EL (cell line): ENCODE measurements at places on chromosomes 5 and 9.

DNA sequence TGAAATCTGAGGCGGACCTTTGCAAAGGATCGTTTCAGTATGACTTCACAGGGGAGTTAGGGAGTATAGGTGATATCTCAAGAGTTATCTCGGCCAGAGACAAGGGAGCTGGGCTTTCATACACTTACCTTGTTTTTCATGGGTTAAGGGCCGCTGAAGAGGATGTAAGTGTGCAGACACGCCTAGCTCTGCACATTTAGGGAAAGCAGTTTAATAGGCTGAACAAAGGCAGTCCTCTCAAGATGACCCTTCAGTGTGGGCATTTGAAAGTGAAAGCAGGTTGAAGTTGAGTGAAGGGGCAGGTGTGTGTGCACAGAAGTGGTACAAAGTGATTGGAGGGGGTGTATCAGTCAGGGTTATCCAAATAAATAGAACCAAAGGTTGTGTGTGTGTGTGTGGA lies 33.1 kb upstream of the PRXL2C start:
- DNase-seq = no peak

DNA sequence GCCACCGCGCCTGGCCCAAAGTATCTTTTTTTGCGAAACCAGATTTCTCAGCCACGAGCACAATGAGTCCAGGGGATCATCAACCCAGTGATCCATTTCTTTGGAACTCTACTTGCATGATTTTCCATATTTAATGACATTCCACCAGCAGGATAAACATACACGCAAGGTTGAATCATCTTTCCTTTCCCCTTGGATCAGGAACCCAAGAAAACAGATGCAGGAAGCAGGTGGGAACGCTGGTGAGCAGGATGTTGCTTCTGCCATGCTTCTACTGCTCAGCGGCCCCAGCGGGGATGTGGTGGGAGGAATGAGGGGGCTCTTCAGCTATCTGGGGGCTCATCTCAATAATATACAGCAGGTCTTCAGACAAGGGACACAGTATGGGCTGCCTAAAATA lies 118.2 kb downstream of the SEC61B start:
- peak; percentile 53 for DNase-seq

GRCh38 chr9:20286969-20287368 lies 335.3 kb downstream of the MLLT3 start:
- DNase-seq = no peak

- no peak for DNase-seq
These were observed 13.1 kb upstream of the PTGER4 start for GRCh38 chr5:40666657-40667056.

- peak; percentile 84 for DNase-seq
These were observed 76.8 kb upstream of the PCSK1 start for GRCh38 chr5:96509721-96510350.

DNA sequence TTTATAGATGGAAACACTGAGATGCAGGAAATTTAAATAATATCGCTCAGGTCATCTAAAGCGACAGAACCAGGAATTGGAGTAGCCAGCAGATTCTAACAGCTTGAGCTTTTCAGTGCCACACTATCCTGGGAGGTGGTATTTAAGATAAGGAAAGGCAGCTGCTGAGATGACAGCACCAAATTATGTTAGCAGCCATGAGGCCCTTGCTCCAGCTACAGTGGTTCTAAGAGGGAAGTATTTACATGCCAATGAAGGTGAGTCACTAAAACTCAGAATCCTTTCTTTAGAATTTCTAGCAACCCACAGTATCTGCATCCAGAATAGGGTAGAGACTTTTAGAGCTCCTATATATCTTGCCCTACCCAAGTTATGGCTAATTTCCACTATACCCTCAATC lies 127.0 kb upstream of the VLDLR start:
- peak; percentile 74 for DNase-seq

- peak; percentile 36 for DNase-seq
These were observed 978 bp downstream of the P4HA2 start for GRCh38 chr5:132226516-132227234.

GRCh38 chr9:17793713-17794622 lies 215.1 kb downstream of the SH3GL2 start:
- peak; percentile 17 for DNase-seq

DNA sequence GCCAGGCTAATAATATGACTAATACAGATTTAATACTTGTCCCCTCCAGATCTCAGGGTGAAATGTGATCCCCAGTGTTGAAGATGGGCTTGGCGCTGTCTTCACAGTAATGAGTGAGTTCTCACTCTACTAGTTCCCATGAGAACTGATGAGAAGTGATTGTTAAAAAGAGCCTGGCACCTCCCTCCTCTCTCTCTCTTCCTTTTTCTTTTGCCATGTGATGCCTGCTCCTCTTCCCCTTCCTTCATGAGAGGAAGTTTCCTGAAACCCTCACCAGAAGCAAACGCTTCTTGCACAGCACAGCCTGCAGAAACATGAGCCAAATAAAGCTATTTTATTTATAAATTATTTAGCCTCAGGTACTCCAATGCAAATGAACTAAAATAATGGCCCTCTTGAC lies 55.2 kb downstream of the GLDC start:
- no peak for DNase-seq

GRCh38 chr5:61268871-61269270 lies 63.2 kb upstream of the ZSWIM6 start:
- DNase-seq = no peak

- DNase-seq = no peak
These were observed 10.8 kb downstream of the GABRB2 start for GRCh38 chr5:161535762-161536161.

- DNase-seq = peak; percentile 74
These were observed 10.2 kb downstream of the ZNF608 start for GRCh38 chr5:124736082-124736804.

- no peak for DNase-seq
These were observed 166.8 kb upstream of the IER5L start for GRCh38 chr9:129344641-129345495.

- DNase-seq = no peak
These were observed 53.7 kb downstream of the FNBP1 start for GRCh38 chr9:129989362-129989708.

DNA sequence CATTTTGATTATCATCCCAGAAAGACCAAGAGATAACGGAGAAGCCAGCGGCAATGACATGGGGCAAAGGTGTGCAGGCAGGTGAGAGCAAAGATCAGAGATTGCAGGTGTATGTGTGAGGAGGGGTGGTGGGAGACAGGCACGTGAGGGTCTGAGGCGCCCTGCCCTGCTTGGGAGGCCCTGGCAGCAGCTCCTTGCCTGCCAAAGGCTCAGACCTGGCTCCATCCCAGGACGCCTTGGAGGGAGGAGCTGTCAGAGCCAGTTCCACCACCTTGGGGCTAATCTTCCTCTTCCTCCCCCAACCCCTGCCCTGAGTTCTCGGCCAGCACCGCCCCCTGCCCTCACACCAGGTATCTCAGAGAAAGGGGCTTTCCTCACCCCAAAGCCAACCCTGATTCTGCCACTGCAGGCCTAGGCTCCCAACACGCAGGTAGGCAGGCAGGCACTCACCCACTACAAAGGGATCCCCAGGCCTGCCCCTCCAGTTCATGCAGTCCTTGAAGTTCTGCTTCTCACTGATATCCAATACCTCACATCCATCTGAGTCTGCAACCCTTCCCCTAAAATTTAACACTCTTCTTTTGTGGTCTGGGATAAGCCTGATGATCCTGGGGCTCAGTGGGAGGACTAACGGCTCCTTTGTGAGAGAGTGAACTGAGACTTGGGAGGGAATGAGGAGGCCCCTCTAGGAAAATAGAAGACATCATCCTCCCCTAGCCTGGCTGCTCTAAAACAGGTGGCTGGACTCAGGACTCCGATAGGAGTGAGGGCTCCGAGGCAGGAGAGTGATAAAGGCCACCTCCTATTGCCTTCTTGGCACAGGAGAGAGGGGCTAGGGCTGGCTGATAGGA lies 1.8 kb downstream of the AQP3 start:
- DNase-seq = no peak

- peak; percentile 22 for DNase-seq
These were observed 18.6 kb upstream of the TJP2 start for GRCh38 chr9:69155341-69156030.

DNA sequence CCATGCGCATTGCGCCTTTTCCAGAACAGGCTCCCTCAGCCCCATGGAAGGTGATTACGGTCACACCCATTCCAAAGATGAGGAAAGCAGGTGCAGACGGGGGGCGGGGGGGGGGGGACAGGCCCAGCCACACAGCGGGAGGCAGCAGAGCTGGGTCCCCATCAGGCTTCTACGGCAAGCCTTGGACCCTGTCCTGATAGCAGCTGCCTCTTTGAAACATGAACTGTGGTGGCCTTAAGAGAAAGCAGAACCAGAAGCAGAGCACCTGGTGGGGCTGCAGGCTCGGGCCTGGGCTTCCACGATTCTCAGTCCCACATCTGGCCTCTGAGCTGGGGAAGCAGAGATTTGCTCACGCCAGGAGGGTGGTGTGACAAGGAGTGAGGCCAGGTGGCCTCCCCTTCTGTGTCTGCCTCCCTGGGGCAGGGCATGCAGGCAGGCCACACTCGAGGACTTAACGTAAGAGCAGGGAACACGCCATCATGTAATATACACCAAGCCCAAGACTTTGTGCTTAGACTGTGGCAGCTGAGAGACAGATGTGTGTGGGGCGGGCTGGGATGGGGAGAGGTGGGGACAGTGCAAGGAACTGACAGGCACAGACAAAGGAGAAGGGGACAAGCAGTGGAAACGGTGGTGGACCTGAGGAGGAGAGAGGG lies 14.2 kb upstream of the PHYKPL start:
- no peak for DNase-seq

GRCh38 chr5:86155796-86156195 lies 461.9 kb upstream of the COX7C start:
- DNase-seq = no peak

DNA sequence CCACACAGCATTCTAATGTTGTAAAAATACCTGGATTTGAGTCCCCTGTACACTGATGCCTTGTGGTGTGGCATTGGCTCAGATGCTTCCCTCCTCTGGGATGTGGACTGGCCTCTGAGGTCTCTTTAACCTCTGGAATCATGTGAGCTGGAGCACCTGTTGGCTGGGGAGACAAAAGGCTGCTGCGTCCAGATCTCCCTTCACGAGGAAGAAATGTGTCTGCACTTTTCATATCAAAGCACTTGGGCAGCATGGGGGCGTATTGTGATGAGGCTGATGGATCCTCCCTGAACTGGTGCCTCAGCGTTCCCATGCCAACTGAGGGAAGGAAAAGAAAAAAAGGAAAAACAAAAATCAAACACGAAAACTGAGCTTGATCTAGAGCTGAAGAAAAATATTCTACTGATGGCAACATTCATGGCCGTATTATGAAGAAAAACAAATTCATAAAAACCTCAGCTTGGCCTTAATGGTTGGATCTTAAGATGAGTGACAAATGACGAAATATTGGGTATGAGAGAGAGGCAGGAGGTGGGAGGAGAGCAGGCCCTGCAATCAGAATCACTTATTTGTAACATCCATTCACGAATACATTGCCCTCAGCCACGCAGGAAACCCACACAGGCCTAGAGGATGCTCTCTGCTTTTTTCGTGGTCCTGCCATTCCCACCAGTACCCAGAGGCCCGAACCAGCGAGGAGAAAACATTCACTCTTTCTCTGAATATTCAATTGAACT lies 26.2 kb downstream of the GRIA1 start:
- no peak for DNase-seq

DNA sequence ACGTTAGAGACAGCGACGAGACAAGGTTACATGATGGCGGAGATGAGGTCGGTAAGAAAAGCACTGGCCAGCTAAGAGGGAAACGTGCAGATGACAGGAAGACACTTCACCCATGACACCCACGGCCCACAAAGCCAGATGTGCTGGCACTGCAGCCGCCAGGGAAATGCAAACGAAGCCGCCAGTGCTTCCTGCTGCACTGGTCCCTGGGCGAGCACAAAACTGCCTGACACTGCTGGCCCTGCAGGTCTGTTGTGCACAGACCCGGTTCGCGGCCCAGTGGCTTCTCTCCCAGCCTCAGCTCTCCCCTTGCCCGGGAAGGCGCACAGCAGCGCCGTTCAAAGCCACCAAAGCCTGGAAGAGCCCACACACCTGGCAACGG lies 20.3 kb downstream of the QSOX2 start:
- no peak for DNase-seq

- DNase-seq = no peak
These were observed 3.4 kb upstream of the CACFD1 start for GRCh38 chr9:133456409-133456808.

DNA sequence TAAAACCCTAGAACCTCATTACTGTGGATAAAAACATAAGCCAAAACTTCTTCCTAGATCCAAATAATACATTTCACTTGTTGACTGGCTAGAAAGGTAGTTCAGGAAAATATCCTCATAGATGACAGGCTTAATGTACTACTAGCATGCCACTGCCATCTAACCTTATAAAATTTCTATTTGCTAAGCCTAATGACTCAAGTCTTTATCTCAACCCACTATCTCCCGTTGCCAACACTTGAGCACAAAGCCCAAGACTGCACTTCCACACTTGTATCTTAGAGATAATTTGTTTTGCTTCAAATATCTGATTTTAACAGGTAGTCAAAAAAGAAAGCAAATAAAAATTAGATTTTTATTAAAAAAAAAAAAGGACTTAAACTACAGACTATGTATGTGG lies 42.7 kb downstream of the FBXL17 start:
- DNase-seq = no peak

GRCh38 chr9:133727876-133728441 lies 10.2 kb downstream of the SARDH start:
- no peak for DNase-seq

GRCh38 chr5:60196385-60197113 lies 303.0 kb upstream of the PDE4D start:
- peak; percentile 99 for DNase-seq

- no peak for DNase-seq
These were observed 58.5 kb downstream of the SECISBP2 start for GRCh38 chr9:89376741-89377351.

DNA sequence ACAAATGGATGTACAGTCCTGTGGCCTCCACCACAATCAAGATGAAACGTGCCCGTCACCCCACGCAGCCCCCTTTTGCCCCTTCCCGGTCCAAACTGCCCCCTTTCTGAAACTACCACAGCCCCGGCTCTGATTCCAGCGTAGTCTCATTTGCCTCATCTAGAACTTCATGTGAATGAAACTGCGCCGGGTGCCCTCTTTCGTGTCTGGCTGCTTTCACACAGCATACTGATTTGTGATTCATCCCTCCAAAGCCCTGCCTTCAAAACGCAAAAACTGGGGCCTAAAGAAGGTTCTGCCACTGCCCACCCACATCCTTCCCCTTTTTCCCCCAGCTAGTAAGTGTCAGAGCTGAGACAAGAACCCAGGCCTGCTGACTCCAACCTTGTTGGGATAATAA lies 31.5 kb upstream of the NCS1 start:
- no peak for DNase-seq

- DNase-seq = no peak
These were observed 19.1 kb downstream of the PTGS1 start for GRCh38 chr9:122389799-122390481.

GRCh38 chr5:120545951-120546350 lies 81.9 kb downstream of the PRR16 start:
- no peak for DNase-seq

- DNase-seq = no peak
These were observed 296.9 kb downstream of the MSX2 start for GRCh38 chr5:175021321-175021720.

DNA sequence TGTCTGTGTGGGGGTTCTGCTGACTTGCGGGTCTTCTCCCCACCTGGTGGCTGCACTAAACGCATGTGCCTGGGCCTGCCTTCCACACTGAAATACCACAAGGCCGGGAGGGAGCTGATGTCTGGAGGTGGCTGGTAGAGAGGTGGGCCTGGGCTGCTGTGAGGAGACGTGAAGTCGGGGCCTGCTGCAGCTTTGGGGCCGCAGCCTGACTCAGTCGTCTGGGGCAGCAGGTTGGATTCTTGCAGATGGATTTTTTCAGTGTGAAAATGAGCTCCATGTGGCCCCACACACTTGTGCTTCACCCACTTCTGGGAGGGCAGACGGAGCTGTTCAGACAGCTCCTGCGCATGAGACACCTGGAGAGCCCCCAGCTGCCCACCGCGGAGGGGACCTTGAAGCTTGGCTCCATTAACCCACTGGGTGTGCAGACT lies 29.3 kb downstream of the COL5A1 start:
- DNase-seq = no peak
